ENCODE measurements at places on chromosomes 1 and 21.
A peak's percentile ranks its signal among the peaks of the same experiment; 100 is the strongest.

- DNase-seq = no peak
These were observed 29.2 kb downstream of the TRAF5 start for GRCh38 chr1:211355873-211356272.

- DNase-seq = no peak
These were observed 16.7 kb upstream of the FAM110D start for GRCh38 chr1:26142159-26142558.

DNA sequence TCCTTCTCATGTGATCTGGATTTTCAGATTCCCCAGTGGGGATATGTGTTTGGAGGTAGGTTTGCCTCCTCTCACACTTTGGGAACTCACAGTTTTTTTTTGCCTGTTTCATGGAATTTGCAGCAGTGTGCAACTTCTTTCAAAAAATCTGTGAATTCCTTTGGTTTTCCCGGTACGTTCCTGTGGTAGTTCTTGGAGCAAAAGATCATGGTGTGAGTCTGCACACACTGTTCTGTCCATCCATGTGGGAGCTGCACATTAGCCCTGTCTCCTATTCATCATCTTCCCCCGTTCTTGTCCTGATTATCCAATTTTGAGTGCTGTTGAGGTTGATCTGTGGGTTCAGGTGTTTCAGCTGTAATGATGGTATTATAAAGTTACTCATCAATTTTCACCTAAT is 30.3 kb upstream of the TACSTD2 start:
- DNase-seq = no peak

DNA sequence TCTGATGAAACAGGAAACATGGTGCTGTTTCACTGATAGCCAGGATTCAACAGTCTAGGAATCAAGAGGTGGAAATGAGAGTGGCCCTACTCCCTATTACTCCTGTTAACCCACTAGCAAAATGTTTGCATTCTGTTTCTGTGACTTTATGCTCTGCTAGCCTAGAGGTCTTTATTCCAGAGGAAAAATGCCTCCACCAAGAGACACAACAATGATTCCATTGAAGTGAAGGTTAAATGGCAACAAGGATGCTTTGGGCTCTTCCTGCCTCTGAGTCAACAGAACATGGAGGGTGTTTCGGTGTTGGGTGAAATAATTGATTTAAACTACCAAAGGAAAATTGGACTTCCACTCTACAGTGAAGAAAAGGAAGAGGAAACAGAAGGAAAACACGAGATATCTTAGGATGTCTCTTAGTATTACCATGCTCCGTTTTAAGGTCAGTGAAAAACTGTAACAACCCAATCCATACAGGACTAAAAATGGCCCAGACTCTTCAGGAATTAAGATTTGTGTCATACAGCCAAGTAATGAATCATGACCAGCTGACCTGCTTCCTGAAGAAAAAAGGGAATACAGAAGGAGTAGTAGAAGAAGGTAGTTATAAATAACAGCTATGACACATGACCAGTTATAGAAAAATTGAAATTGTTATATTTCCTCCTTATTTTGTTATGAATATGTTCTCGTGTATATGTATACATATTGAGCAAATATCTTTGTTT is 1237.8 kb downstream of the NCAM2 start:
- DNase-seq = no peak

- DNase-seq = no peak
These were observed 22.7 kb downstream of the WDTC1 start for GRCh38 chr1:27257155-27257554.

- DNase-seq = no peak
These were observed 115.5 kb upstream of the IRF2BP2 start for GRCh38 chr1:234725177-234726132.

DNA sequence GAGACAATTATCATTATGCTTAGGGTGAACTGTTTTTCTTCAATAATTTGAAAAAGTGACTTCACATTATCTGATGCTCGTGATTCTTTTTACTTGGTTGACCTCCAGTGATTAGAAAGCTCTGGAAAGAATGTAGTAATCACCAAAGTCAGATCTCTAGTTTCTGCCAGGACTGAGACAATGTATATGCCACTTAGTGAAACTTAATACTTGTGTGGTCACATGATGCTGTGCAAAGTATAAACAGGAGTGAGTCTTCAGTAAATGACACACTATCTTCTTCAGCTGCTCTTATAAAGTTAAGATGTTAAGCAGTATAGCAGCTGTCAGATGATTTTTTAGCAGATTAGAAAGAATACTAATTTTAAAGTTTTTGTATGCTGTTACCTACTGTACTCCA is 17.2 kb downstream of the VCAM1 start:
- DNase-seq = peak; percentile 54

GRCh38 chr21:29166853-29167252 is 36.4 kb downstream of the MAP3K7CL start:
- no peak for DNase-seq

- DNase-seq = no peak
These were observed 12.6 kb downstream of the S100A11 start for GRCh38 chr1:152024223-152024622.

Measured in fibroblast of skin of back (primary cell).